ENCODE measurements at places on chromosomes 2 and 18.

- DNase-seq: no peak
Observed at GRCh38 chr18:10011061-10011460, 97.2 kb downstream of the VAPA start.

DNA sequence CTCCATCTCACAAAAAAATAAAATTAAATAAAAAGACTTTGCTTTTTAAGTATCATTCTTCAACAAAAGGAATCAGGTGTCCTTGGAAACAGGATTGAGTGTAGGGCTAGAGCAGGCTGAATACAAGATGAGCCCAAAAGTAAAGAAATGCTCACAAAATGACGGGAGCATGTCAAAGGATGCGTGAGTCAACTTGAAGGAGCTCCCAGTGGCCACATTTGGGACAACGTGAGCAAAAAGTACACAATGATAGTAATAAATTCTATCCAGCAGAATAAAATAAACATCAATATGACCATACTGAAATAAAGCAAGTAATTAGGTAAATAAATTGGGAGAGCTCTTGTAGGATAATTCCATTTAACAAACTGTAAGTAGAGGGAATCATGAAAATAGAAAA is 220.7 kb downstream of the PHLPP1 start:
- DNase-seq: no peak

GRCh38 chr2:18690342-18690741 is 101.0 kb upstream of the NT5C1B start:
- DNase-seq: no peak

- no peak for DNase-seq
Observed at GRCh38 chr2:29175338-29175737, 60.1 kb downstream of the CLIP4 start.

DNA sequence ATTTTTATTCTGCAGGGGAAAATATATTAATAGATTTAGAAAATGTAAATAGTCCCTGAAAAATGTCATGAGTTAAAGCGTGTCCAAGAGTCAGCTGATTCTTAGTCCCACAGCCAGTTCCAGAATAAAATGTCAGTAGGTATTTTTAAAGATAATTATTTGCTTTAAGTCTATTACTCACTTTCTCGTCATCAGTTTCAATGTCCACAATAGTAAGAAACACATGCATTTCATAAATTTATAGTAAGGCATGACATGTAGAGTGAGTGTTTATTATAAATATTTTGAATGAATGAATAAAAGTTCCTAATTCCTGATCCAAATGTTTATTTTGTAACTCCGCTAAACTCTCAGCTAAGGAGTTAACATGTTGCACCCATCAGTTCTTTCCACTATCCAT is 1044.0 kb upstream of the PIK3C3 start:
- no peak for DNase-seq

DNA sequence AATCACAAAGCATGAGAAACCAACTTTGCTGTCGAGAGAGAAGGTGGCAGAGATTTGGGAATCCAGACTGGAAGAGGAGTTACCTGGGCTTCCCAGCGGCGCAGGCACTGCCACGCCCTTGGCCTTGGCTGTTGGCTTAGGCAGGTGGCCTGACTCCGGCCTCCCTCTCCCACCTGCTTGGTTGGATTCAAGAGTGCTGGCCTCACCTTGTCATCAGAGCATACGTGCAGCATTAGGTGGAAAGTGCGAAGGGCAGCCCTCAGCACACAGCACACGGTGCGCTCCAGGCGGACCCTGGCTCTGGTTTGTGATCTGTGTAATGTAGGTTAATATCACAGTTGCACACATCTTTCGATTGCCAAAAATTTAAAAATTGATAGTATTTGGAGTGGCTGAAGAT is 19.2 kb upstream of the ASB1 start:
- no peak for DNase-seq

GRCh38 chr2:19933351-19933981 is 31.7 kb upstream of the TTC32 start:
- DNase-seq: no peak

All from activated CD4-positive, CD25-positive, alpha-beta regulatory T cell (primary cell).